Activated naive CD4-positive, alpha-beta T cell treated with anti-CD3 and anti-CD28 coated beads, Interleukin-2, amount 50 U/mL, for 72 hours (primary cell): ENCODE measurements at places on chromosomes 5 and 9. TPM values are rescaled to one million over a fixed set of nuclear protein-coding genes. Genes with fewer than 3 reads are reported as not detected.

Gene NIPAL4
- total RNA-seq: 3.9 TPM

- DNase-seq: peak; percentile 29
These were observed 7.4 kb downstream of the NPR2 start for GRCh38 chr9:35798658-35799374.

Gene C5orf52
- not detected for total RNA-seq

Gene FLT4
- total RNA-seq: 0.98 TPM

DNA sequence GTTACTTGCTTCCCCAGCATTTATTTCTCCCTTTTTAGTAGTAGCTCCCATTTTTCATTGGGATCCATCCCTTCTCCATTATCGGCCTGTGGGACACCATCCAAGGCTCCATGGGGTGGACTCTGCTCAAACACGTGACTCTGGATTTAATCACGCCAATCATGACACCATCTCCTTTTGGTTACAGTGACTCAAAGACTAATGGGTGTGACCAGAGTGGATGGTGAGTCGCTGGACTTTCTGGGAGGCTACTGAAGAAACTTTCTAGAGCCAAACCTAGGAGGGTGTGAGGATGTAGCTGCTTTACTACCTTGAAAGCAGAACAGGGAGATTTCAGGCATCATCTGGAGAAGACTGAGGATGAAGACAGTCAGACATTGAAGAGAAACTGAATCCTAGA, 93.1 kb downstream of the PJA2 start:
- DNase-seq: no peak

- no peak for DNase-seq
These were observed 4.1 kb downstream of the CDK7 start for GRCh38 chr5:69238760-69239251.
